Activated CD8-positive, alpha-beta memory T cell treated with anti-CD3 and anti-CD28 coated beads for 1 hour (primary cell): ENCODE measurements at places on chromosomes 6 and 20.

GRCh38 chr6:83044091-83044768 lies 21.4 kb downstream of the UBE3D start:
- no peak for DNase-seq

DNA sequence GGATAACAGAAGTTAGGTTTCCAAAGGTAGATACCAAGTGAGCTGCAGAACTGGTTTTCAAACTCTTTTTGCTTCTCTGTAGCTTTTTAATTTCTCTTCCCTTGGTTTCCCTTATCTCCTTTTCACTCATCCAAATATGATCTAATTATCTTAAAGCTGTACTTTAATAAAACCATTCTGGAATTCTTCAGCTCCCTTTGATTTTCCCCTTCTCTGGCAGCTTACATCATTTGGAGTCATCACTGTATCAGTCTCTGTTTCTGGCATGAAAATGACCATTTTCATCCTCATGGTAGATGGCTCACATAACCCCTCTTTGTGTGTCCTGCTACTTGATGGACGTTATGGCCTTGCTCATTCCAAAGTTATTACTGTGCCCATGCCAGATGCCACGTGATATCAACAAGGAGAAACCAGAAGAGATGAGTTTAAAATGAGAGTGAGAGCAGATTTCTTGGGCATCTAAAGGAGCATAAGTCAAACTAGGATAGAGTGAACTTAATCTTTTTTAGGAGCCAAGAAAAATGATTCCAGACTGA lies 620.2 kb downstream of the QKI start:
- no peak for DNase-seq

DNA sequence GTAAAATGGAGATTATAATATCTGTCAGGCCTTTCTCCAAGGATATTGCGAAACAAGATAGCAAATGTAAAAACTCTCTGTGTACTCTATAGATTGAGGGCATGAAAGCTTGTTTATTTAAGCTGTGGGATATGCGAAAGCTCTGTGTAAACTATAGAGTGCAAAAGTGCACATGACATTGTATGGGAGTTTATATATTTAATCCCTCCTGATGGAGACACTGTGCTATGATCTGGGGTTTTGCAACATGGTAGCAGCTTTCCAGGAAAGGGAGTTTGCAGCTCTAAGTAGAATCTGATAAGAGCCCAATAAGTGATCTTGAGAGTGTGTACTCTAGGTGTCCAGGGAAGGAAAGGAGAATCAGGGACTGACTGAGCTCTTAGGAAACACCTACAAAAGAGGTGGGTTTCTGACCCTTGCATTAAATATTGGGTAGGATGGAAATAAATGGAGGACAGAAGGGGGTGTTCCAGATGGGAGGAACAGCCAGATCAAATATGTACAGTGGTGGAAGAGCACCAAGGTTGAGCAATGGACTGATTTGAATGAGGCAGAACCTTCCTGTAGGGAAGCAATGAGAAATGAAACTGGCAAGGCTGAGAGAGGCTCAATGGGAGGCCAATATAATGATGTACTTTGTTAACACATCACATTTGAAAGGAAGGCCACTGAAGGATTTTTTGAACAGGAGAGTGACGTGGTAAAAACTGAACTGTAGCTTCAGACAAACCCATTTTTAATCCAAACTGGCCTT lies 450.1 kb downstream of the GJA1 start:
- DNase-seq, result no peak

- no peak for DNase-seq
These were observed 126.8 kb upstream of the TNFAIP3 start for GRCh38 chr6:137740091-137740755.

DNA sequence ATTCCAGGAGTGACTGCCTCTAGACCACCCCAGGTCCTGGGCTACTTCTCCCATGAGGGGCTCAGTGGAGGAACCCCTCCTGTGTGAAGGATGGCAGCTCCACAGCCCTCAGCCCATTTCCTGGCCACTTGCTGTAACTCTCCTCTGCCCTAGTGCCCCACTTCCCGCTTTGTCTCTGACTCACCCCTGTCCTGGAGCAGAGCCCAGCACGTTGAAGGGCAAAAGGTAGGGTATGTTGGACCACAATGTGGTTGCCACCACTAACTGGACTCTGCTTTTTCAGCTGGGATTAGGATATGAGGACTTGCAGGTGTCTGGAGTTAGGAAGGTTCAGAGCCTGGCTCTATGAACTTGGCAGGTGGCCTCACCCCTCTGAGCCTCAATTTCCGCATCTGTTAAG lies 2.4 kb downstream of the MYBL2 start:
- no peak for DNase-seq

DNA sequence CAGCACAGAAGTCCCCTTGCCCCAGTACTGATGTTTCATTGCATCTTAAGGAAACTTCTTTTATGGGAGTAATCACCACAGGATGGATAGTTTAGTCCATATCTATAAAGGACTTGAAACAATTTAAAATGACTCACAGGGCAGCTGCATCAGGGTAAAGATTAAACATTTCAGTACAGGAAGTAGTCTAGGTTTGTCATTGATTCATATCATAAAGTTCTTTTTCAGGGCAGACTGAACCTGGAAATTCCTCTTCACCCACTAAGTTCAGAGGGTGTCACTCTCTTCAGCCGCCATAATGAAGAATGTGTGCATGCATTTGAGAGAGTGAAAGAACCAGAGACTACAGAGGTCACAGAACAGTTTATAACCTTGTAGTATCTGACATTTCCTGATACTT lies 296.3 kb upstream of the JAG1 start:
- no peak for DNase-seq

GRCh38 chr6:111517965-111518364 lies 34.9 kb upstream of the REV3L start:
- no peak for DNase-seq

GRCh38 chr20:37803438-37804307 lies 99.3 kb upstream of the VSTM2L start:
- no peak for DNase-seq

GRCh38 chr6:107538856-107539387 lies 49.0 kb downstream of the SOBP start:
- DNase-seq, result no peak
